Eye (tissue), 1 donor: ENCODE measurements at places on chromosomes 2 and 18.

DNA sequence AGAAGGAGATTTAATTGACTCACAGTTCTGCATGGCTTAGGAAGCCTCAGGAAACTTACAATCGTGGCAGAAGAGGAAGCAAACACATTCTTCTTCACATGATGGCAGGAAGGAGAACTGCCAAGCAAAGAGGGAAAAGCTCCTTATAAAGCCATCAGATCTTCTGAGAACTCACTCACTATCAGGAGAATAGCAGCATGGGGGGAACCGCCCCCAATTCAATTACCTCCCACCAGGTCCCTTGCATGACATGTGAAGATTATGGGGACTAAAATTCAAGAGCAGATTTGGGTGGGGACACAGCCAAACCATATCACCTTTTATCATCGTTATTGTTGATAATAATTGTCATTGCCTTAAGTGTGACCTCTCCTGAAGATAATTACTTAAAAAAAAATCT lies 197.9 kb upstream of the SLC14A2 start:
- no peak for DNase-seq

DNA sequence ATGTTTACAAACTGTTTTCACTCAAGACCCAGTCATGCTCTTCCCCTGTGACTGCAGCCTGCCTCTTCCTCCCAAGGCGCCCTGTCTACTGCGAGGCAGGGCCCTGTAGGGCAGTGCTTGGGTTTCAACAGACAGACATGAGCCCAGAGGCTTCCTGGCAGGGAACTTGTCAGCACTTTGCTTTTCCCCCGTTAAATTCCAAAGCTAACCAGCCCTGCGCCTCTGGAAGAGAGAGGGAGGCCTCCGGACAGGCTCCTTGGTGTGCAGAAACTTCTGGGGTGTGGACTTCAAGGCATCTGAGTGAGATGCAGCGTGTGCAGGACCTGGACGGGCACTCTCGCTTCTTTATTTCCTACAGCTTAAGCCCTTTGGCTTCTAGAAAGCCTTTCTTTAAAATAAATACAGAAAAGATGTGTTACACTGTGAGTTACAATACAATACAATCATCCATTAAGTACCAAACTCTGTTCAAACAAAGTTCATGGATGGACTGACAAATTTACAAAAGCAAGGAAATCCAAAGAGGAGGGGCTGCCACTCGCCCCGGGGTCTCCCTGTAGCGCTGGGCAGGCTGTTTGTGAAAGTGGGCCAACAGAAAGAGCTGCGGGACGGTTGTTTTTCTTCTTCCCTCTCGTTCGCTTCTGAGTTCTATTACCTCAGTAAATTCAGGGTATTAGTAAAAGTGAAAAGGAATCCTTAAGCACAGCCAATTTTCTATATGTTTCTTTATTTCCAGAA lies 8.8 kb upstream of the ZNF516 start:
- DNase-seq, result peak; percentile 77

DNA sequence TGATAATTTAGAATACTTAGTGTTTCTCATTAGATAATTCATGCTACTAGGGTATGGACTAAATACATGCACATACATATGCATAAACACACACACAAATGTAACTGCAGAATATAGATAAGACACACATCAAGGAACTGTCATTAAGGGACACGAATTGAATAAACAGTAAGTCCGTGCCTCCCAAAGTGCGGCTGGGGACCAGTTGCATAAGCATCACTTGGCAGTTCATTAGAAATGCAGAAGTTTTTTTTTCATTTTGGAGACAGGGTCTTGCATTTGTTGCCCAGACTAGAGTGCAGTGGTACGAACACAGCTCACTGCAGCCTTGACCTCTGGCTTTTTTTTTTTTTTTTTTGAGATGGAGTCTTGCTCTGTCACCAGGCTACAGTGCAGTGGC lies 130.0 kb upstream of the CCDC195 start:
- no peak for DNase-seq

DNA sequence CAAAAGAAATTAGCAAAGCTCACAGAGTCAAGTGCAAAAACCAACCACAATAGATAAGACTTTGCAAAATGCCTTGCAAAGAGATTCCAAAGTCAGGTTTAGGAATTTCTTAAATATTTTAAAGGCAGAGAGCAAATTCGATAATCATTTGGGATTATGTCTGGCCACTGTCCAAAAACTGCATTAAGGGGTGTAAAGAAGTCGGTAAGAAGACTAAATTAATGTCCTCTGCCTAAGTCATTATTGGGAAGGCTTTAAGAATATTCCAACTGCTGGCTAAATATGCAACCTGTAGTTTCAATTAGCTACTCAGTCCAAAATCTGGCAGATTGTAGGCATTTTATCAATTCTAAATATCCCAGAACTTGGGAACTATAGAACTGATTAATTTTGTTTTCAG lies 13.7 kb upstream of the LRP1B start:
- DNase-seq, result no peak

- DNase-seq, result no peak
Measured at GRCh38 chr2:171158790-171159371, 1.8 kb downstream of the TLK1 start.

GRCh38 chr2:35522450-35522849 lies 833.1 kb upstream of the CRIM1 start:
- no peak for DNase-seq

DNA sequence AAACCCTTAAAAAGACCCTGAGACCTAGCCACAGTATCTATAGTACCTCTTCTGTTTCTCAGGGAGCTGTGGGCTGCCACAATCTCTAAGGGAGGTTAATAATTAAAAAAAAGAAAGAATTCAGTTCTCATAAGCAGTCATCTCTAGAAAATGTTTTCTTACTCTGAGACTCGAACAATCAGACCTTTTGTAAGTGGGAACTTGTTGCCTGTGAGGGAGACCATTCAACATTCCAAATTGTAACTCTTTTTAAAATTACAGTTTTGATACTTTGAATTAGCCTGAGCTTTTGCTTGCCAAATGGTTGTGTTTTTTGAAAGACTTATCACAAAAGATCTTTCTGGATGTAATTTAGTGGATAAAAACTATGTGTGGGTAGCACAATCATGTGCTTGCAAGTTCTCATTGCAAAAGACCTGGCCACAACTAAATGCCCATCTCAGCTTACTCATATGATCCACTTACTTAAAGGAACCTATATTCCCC lies 33.3 kb downstream of the IL1R2 start:
- DNase-seq, result no peak

DNA sequence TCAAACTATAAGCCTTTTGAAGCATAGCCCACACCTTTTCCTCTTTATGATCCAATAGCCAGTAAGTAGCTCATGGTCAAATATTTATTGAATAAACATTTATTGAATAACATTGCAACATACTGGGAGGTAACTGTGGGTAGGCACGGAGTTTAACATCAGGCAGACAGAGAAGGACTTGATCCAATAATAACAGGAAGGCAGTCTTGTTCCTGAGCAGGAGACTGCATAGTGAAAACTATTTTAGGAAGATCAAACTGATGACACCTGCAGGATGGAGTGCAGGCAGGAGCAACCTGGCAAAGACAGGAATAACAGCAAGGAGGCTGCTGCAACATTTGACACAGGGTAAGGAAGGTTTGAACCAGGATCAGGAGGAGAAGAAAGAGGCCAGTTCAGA lies 3.1 kb upstream of the DCTN1 start:
- no peak for DNase-seq

- no peak for DNase-seq
Measured at GRCh38 chr18:6202861-6203260, 211.8 kb downstream of the L3MBTL4 start.

- no peak for DNase-seq
Measured at GRCh38 chr2:198788676-198789075, 669.1 kb downstream of the SATB2 start.

DNA sequence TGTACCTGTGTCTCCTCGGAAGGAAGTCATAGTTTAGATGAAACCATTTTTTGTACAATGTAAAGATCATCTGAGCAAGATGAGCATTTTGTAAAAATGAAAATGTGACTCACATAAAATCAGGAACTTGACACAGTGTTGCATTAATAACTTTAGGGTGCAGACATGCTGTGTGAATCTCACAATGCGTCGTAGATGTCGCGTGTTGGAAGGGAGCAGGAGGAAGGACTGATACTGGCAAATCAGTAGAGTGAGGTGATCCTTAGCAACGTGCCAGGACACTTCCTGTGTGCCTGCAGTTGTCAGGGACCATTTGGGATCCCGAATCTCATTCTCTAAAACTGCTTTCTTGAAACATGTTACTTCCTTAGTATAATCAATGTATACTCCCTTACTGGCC lies 103.1 kb downstream of the SH3BP4 start:
- DNase-seq, result no peak

GRCh38 chr2:27756091-27756490 lies 15.4 kb upstream of the MRPL33 start:
- no peak for DNase-seq

- DNase-seq, result peak; percentile 23
Measured at GRCh38 chr2:209624192-209624938, 147.3 kb upstream of the UNC80 start.

DNA sequence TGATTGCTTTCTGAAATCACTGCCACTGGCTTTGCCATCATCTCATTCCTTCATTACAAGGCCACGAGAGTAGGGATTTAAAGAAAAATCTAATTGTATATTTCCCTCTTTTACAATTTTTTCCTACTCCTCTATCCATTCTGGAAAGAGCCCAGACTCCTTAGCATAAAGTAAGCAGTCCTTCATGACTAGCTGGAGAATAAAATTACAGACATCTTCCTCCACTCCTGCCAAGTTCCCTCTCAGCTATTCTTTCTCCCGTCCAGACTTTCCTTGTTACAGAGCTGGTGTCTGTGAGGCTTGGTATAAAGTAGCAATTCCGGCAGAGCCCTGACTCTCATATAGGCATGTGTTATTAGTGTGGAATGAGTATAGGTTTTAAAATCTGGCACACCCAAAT lies 806.8 kb downstream of the PLCL1 start:
- DNase-seq, result no peak

- no peak for DNase-seq
Measured at GRCh38 chr2:72554381-72554780, 271.5 kb downstream of the EXOC6B start.

- no peak for DNase-seq
Measured at GRCh38 chr2:167925758-167926157, 321.6 kb downstream of the STK39 start.

GRCh38 chr2:64837925-64838641 lies 151.1 kb upstream of the SLC1A4 start:
- DNase-seq, result no peak

DNA sequence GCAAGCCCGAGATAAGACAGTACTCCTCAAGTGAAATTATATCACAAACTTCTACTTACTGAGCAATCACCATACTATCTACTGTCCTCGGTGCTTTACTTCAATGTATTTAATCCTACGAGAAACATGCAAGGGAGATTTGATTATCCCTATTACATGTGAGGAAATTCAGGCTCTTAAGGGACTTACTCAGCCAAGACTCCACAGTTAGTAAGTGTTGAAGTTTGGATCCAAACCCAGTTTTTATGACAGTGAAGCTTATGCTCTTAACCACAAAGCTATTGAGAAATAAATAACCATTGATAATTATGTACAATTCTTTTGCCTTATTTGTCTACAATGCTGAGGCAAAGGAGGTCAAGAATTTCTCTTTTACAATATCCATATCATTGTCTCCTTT lies 672.9 kb upstream of the ACVR2A start:
- no peak for DNase-seq

DNA sequence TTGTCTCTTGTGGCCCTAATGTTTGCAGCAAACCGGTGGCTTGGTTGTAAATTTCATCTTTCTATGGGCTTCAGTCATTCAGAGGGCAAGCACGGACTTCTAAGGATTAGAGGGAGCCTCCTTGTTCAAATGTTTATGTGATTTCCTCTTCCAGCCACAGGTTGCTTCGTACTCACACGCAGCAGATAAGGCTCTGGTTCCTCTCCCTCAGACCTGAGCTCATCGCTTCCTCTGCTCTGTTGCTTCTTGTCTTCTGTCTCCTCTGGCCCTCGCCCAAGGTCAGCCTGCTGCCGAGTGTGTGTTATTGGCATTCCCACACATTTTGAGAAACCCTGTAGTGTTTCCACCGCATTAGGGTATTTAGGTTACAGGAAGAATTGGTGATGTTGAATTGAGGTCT lies 44.0 kb downstream of the MYL12B start:
- no peak for DNase-seq

- DNase-seq, result no peak
Measured at GRCh38 chr2:163667064-163667887, 68.5 kb downstream of the FIGN start.

DNA sequence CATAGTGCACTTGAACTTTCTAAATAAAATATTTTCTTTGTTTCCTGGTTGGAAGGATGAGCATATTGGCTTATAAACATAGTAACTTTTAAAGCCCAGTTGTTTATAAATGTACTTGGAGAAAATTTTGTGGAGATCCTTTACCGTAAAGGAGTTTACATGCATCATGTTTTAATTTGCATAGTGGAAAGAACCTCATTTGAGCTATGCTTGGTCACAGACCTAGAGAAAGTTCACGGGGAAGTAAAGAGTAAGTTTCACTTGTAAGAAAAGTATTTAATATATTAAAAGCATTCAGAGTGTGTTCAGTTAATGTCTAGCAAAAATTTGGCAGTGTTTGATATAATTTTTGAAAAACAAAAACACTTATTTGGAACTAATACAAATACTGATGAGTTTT lies 45.3 kb downstream of the PIKFYVE start:
- DNase-seq, result no peak

- no peak for DNase-seq
Measured at GRCh38 chr2:237507512-237507911, 20.5 kb downstream of the MLPH start.

DNA sequence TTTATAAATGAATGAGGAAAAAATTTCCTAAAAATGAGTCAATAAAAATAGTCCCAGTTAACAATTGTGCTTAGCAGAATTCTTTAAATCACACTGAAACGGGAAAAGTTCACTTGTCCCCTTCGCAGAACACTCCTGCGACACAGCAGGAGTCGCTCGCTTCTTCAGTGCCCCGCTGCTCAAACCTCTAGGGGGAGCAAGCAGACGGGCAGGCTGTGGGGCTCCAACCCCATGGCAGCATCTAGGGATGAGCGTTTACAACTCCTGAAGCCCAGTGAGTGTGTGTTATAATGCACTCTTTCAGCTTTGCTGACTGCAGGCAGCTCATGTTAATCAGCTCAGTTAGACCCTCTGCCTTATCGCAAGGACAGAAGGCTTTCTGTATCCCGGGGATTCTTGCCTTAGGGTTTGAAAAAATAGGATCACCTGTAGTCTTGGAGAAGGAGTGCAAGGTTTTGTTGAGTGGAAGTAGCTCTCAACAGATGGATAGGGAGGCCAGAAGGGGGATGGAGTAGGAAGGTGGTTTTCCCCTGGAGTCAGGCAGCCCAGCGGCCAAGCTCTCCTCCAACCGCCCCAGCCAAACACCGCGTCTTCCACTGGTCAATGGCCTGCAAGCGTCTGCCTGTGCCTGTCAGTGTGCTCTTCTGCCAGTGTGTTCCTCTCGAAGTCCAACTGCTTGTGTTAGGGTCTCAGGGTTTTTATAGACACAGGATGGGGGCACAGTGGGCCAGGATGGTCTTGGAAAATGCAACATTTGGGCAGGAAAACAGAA lies 1977.7 kb upstream of the LRRTM1 start:
- no peak for DNase-seq

DNA sequence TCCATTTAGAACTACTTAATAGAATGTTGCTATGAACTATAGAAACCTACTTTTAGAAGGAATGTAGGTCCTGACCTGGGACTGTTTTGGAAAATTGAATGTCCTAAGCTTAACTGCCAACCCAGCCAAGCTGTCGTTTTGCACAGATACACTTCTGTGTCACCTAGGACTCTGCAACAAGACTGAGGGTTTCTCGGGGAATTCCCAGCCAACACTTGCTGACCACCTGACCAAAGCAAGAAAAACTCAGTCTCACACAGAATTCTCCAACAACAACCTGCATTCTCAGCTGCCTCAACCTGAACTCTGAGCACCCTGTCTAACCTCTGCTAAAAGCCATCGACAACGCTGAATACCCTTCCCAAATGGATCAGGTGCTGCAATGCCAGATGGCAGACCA lies 128.2 kb downstream of the SS18 start:
- no peak for DNase-seq
